ENCODE measurements at places on chromosomes 1 and 21.

GRCh38 chr21:20852866-20853265 is 145.3 kb upstream of the NCAM2 start:
- no peak for DNase-seq

GRCh38 chr1:49185450-49185980 is 408.8 kb upstream of the BEND5 start:
- DNase-seq, result no peak

DNA sequence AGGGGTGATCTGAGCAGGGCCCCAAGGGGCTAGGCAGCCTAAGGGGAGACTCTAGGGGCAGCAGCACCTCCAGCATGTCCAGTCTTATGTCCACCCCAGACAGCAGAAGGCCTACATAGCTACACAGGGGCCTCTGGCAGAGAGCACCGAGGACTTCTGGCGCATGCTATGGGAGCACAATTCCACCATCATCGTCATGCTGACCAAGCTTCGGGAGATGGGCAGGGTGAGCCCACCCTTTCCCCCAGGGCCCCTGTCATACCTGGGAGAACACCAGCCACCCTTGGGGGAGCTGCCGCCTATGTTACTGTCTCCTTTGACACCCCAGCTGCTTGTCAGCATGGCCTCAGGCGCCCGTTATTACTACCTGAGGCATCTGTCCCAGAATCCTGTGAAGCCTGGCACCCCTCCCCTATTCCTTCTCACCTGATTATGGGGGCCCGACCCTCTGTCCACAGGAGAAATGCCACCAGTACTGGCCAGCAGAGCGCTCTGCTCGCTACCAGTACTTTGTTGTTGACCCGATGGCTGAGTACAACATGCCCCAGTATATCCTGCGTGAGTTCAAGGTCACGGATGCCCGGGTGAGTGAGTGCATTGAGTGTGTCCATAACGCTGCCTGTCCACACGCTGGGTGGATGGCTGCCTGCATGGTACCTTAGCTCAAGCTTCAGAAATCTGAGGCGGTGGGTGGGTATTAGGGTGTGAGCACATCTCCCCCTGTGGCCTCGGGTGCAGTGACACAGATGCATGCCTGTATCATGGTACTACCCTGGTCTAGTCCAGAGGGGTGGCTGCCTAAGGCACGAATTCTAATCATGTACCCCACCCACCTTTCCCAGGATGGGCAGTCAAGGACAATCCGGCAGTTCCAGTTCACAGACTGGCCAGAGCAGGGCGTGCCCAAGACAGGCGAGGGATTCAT is 29.7 kb upstream of the KDM4A start:
- no peak for DNase-seq

GRCh38 chr21:26939601-26940111 is 27.2 kb downstream of the ADAMTS5 start:
- peak; percentile 72 for DNase-seq

DNA sequence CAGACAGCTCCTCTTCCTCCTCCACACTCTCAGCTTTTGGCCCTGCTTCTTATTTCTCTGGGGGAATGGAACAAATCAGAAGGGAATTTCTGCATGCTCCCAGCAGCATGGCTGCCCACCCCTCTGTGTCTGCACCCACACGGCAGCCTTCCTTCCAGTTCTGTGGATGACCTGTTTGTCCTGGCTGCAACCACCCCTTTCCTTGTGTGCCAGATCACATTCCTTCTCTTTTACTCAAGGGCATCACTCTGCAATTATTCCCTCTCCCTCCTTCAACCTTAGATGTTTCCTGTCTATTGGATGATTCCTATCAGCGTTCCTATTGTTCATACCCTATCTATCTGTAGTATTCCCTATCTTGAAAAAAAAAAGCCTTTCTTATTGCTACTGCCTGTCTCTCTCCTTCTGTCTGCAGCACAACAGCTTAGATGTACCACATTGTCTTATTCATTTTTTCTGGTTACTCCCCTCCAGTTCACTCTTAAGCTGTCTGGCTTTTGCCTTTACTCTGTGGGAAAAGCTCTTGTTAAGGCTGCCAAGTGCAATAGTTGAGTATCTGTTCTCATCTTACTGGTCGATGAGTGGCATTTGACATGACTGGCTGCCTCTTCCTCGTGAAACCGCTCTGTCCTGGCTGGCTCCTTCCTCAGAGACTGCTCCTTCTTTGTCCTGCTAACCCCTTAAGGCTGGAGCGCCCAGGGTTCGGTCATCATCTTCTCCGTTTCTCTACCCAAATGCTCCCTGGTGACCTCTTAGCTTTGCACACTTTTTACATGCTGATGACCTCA is 351.1 kb downstream of the CAMTA1 start:
- no peak for DNase-seq

- DNase-seq, result no peak
These were observed 94.5 kb downstream of the ROR1 start for GRCh38 chr1:63868268-63868781.

GRCh38 chr1:200311256-200311655 is 98.6 kb downstream of the ZNF281 start:
- no peak for DNase-seq

GRCh38 chr21:44722731-44723130 is 11.4 kb upstream of the TSPEAR start:
- DNase-seq, result no peak

GRCh38 chr21:39720126-39720778 is 24.7 kb upstream of the IGSF5 start:
- no peak for DNase-seq

GRCh38 chr1:236343246-236343870 is 50.7 kb upstream of the EDARADD start:
- DNase-seq, result no peak

DNA sequence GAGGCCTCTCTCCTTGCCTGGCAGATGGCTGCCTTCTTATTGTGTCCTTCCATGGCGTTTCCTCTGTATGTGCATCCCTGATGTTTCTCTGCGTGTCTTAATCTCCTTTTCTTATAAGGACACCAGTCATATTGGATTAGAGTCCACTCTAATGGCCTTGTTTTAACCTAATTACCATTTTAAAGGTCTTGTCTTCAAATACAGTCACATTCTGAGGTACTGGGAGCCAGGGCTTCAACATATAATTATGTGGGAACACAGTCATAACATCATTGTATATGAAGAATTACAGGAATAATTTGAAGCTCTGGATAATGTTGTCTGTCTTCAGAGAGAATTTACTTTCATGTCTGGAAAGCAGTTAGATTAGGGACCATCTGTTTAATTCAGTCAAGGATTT is 56.4 kb upstream of the PTGFR start:
- no peak for DNase-seq

DNA sequence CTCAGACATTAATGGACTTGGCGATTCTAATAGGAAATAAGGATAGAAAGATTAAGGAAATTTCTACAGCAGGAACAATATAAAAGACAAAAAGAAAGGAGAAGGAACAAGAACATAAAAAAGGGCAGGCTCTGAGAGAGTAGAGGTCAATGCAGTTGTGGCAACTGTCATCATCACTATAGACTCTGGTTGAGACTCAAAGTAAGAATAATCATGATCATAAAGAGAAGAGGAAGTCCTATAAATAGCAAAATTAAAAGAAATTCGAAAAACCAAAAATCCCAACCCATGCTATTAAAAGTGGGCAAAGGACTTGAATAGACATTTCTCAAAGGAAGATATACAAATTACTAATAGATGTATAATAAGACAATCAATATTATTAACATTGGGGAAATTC is 14.4 kb upstream of the XCL1 start:
- DNase-seq, result no peak

GRCh38 chr1:54309631-54310366 is 96.4 kb downstream of the SSBP3 start:
- no peak for DNase-seq

DNA sequence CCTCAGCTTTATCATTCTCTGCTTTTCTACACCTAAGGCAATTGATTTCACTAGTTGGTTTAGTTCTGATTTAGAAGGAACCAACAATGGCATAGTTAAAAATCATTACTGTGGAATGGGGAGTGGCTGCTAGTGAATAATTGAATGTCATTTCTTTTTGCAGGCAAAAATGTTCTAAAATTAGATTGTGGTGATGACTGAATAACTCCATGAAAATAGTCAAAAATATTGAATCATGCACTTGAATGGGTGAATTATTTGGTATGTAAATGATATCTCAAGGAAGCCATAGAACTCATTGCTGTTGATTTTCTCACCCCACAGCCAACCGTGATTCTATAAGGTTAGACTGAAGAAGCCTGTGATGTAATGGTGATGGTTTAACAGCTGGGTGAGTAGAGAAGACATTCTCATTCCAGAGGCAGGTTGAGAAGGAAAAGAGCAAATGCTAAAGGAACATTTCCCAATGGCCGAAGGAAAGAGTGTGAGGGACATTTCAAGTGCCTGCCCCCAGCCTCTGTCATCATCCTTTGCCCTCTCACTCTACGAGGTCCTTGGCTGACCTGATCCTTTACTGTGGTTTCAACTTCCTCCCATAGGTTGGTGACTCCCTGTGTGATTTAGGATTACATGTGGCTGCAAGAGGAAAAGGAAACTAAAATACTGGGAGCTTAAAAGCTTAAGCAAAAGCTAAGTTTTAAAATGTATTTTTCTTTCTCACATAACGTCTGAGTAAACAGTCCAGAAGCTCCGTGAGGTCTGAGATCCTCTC is 12.5 kb downstream of the OVAAL start:
- no peak for DNase-seq

GRCh38 chr1:43602990-43603389 is 47.0 kb upstream of the KDM4A start:
- DNase-seq, result no peak

- DNase-seq, result no peak
These were observed 61.7 kb downstream of the ARID4B start for GRCh38 chr1:235266325-235266724.

GRCh38 chr1:67441183-67441582 is 11.0 kb upstream of the SERBP1 start:
- DNase-seq, result no peak

- DNase-seq, result no peak
These were observed 1.6 kb downstream of the ABCA4 start for GRCh38 chr1:94119306-94119705.

DNA sequence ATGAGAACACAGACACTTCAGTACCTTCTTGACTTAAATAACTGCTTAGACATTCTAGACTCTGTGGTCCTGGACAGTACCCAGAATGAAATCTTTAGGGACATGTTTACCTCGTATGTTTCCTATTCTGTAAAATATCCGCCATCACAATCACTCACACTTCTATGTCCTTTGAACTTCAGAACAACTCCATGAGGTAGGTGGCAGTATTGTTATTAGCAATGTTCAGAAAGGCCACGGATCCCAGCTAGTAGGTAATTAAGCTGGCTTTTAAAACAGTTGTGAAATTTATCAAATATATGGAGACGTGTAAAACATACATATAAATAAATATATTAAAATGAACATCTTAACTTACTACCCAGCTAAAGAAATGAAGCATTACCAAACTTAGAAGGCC is 83.4 kb downstream of the CACHD1 start:
- no peak for DNase-seq

DNA sequence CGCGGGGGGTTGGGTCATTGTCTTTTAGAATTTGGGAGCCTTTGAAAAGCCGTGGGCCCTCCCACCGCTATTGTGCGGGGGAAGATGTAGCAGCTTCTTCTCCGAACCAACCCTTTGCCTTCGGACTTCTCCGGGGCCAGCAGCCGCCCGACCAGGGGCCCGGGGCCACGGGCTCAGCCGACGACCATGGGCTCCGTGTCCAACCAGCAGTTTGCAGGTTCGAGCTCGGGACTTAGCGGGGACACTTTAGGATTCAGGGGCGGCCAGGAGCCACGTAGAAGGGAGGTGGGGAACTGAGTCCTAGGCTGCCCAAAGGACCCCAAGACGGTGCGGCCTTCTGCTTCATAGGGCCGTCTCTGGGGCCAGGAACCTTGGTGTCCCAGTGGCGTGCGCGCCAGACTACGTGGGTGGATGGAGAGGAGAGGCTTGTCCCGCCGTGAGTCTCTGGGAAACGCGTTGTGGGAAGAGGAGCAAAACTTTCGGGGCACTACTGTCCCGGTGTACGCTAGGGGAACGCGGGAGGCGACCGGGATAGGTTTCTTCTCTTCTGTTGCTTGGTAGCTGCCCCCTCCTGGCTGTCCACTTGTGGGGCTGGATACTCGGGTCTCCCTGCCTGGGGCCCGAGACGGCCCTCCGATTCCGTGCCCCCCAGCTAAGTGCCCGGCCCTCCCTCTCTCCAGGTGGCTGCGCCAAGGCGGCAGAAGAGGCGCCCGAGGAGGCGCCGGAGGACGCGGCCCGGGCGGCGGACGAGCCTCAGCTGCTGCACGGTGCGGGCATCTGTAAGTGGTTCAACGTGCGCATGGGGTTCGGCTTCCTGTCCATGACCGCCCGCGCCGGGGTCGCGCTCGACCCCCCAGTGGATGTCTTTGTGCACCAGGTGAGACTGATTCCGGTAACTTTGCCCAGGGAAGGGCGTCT is at the start of gene LIN28A:
Gene LIN28A (plus strand): TSS at position 112 of the 918 bp plus-strand sequence. CDS start 75 bp downstream, at position 187.
- no peak for DNase-seq

- no peak for DNase-seq
These were observed 30.3 kb downstream of the PARK7 start for GRCh38 chr1:7991504-7992440.

DNA sequence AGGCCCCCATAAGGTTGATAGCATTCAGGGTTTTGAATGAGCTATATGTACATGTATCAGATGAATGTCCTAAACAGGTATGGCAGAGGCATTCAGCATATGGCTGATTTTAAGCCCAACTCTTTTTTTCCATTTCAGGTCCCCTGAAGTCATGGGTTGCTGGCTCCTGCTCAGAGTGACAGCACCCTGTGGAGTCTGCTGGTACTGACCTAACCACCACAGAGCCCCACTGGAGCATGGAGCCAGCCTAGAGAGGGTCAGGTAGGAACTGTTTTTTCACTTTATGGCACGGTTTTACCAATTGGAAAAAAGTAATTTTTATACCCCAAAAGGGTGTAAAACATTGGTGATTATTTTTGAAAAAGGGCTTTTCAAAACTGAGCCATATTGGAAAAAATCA is 82.5 kb upstream of the MPC2 start:
- no peak for DNase-seq

DNA sequence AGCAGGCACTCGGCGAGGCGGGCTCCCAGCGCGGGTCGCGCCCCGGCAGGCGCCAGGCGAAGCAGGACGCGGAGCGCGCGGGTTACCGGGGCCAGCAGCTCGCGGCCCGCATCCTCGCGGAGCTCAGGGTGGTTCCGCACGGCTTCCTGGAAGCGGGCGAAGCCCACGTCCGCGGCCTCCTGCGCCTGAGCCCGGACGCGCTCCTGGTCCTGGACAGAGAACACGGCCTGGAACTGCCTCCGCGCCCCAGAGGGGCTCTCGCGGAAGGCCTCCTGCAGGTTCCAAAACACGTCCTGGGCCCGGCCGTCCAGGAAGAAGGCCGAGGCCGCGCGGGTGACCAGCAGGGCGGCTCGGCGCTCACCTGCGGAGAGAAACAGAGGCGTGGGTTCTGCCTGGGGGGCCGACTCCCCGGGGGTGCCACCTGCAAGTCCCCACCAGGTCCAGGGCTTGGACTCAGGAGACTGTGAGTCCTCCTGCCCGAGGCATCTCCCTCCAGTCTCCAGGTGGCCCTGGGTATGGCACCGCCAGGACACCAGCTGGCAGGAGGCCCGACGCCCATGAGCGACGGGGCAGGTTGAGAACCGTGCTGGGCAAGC is 11.4 kb downstream of the TTC34 start:
- DNase-seq, result no peak

- DNase-seq, result no peak
These were observed 22.3 kb downstream of the APP start for GRCh38 chr21:26148071-26148839.

GRCh38 chr1:12287869-12288268 is 58.0 kb downstream of the VPS13D start:
- DNase-seq, result no peak

- no peak for DNase-seq
These were observed 188.8 kb downstream of the TTLL7 start for GRCh38 chr1:83810144-83810543.

- no peak for DNase-seq
These were observed 476.3 kb upstream of the RUNX1 start for GRCh38 chr21:35525443-35525842.
